Small intestine (tissue), 16 donors: ENCODE measurements at places on chromosomes 5 and 9. TPM values are rescaled to one million over a fixed set of nuclear protein-coding genes. Genes with fewer than 3 reads are reported as not detected.

Gene STK32A
- polyA plus RNA-seq = 0.92 TPM

Gene NFIB
- 7.8 TPM for polyA plus RNA-seq

Gene EIF4E1B
- polyA plus RNA-seq = not detected

Gene IGIP
- polyA plus RNA-seq = 4.6 TPM

Gene PCDHGA5
- not detected for polyA plus RNA-seq

Gene SOHLH1
- not detected for polyA plus RNA-seq

Gene ACTBL2
- polyA plus RNA-seq = not detected

DNA sequence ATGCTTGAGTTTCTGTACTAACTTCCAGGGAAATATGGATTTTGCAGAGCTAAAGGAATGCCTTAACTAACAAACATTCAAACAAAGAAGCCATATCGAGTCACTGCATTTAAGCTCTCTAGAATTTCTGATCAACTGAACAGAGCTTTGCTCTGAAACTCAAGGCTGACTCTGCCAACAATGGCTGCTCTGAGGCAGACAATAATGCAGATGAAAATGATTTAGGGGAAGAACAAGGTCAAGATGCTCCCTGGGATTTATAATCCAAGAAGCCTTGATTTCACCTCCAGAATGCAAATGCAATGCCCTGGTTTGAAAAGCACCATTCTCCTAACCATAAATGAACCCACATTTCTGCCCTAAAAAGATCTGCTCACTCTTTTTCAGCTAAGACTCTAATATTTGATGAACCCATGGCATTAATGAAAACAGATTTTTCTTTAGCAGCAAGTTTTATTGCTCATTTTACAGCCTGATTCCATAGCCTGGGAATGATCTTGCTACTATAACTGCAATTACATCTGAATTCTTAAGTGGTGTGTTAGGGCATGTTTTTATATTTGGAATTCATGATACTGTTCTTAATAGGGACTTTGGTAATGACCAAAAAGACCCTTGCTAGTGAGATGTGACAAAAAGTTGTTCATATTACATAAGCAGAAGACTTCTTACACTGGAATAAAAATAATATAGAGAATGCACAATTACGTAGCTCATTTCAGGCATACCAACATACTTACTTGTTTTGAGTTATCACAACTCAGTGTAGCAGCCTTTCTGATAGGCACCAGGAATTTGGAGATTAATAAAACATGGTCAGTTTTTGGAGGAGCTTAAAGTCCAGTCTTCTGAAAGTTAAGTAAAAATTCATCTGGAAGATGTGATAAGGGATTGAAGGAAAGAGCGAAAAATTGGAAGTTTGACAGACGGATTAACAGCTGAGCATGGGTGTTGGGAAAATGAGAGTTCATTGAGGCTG, 169.4 kb downstream of the TRPM3 start:
- DNase-seq = no peak
- H3K27ac ChIP-seq = no peak overlapping the region
- H3K27me3 ChIP-seq = no peaks in the 10 kb centered on the region
- H3K4me3 ChIP-seq = no peak overlapping the region
- H3K36me3 ChIP-seq = no peaks in the 10 kb centered on the region

- H3K36me3 ChIP-seq = no peaks in the 10 kb centered on the region
- DNase-seq = no peak
- no peak overlapping the region for H3K27ac ChIP-seq
Measured at GRCh38 chr5:79962575-79963222, 28.4 kb downstream of the MTX3 start.

GRCh38 chr9:116550696-116551436, 136.2 kb upstream of the TRIM32 start:
- peaks cover 2% of the 10 kb centered on the region for H3K4me1 ChIP-seq
- no peak overlapping the region for H3K4me3 ChIP-seq
- no peak for DNase-seq
- no peaks in the 10 kb centered on the region for H3K27me3 ChIP-seq
- no peaks in the 10 kb centered on the region for H3K36me3 ChIP-seq

DNA sequence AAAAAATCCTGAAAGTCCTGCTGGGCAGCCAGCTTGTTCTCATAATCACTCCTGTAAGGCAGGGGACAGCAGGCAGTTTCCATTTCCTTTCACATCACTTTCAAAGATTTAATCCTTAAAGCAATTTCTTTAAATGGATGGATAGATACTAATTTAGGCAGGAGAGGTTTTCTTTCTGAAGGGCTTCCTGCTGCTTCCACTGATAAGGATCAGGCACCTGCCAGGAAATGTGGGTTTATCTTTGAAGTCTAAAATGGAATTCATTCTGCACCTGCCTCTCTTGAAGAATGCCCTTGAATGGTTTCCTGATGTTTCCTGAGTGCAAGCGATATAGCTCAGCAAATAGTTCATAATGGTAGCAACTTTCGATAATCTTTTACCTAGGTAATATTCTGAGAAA, 64.5 kb downstream of the STARD4 start:
- H3K27me3 ChIP-seq = no peaks in the 10 kb centered on the region
- H3K36me3 ChIP-seq = no peaks in the 10 kb centered on the region
- no peak overlapping the region for H3K27ac ChIP-seq

DNA sequence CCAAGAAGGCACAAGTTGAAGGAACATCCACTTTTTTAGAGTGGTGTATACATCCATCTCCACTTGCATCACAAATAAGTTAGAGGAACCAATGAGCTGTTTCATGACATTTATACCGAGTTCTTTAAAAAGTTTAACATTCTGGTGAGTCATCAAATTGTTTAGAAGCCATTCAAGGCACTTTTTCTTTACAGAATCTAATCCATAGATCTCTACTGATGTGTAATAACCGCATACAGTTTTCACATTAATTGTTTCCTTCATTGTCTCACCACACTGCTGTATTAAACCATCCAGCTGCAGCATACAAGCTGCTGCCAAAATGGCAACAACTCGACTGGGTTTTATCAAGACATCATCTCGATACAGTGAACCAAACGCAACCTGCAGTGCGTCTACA, 744 bp downstream of the GMCL2 start:
- H3K36me3 ChIP-seq = no peaks in the 10 kb centered on the region
- H3K4me3 ChIP-seq = no peak overlapping the region
- H3K4me1 ChIP-seq = no peaks in the 10 kb centered on the region
- no peak overlapping the region for H3K27ac ChIP-seq
- no peak for DNase-seq
- no peaks in the 10 kb centered on the region for H3K27me3 ChIP-seq

DNA sequence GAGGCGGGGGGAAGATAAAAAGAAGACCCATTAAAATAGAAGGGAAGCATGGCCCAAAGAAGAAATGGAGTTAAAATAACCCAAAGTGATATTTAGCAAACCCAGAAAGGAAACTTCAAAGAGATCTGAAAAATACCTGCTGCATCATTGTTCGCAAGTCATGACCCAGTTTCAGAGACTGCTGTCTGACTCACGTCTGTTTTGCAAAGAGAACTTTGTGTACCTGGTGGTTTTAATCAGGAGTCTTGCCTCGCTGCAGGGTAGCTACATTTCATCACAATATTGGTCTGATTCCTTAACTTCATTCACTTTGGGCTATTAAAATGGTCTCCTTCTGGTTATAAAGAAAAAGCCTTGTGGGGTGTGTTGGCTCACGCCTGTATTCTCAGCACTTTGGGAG, 461.1 kb upstream of the DAP start:
- no peaks in the 10 kb centered on the region for H3K27me3 ChIP-seq
- no peaks in the 10 kb centered on the region for H3K36me3 ChIP-seq
- no peak for DNase-seq
- H3K4me3 ChIP-seq = no peak overlapping the region
- no peaks in the 10 kb centered on the region for H3K4me1 ChIP-seq
- H3K27ac ChIP-seq = no peak overlapping the region

DNA sequence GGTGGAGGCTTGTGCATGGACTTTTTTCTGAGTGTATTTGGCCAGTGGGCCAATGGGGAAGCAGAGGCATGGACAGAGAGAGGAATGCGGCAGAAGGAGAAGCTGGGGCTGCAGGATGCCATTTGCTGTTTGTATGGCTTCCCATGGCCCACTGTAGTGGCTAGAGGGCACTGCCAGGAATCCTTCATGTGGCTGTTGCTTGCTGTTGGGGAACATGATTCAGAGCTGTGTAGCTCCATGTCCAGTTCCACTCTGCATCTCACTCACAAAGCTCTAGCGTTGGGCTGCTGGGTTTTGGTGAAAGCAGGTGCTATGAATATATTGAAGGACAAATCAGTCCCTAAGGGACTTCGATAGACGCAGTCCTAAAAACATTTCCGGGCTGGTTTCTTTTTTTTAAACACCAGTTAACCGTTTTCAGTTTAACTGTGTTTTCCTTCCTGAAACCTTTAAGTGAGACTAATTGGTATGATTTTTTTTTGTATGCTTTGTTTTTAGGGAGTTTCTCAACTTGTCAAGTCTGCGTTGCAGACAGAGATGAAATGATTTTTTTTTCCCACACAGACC, 51.3 kb downstream of the SLC22A5 start:
- no peaks in the 10 kb centered on the region for H3K36me3 ChIP-seq
- no peaks in the 10 kb centered on the region for H3K27me3 ChIP-seq
- H3K4me3 ChIP-seq = no peak overlapping the region
- H3K4me1 ChIP-seq = peaks cover 57% of the 10 kb centered on the region

- H3K36me3 ChIP-seq = no peaks in the 10 kb centered on the region
- peaks cover 3% of the 10 kb centered on the region for H3K27me3 ChIP-seq
- no peak for DNase-seq
- no peak overlapping the region for H3K4me3 ChIP-seq
Measured at GRCh38 chr9:126510564-126510963, 103.2 kb upstream of the LMX1B start.

- H3K4me1 ChIP-seq = no peaks in the 10 kb centered on the region
- H3K27ac ChIP-seq = peak overlapping the region; percentile 9
- DNase-seq = no peak
- no peaks in the 10 kb centered on the region for H3K36me3 ChIP-seq
- no peak overlapping the region for H3K4me3 ChIP-seq
Measured at GRCh38 chr5:113264046-113264445, 170.7 kb downstream of the TSSK1B start.

- DNase-seq = no peak
- H3K4me1 ChIP-seq = peaks cover 28% of the 10 kb centered on the region
- H3K27ac ChIP-seq = no peak overlapping the region
Measured at GRCh38 chr9:90830977-90831376, 29.4 kb downstream of the SYK start.

- no peaks in the 10 kb centered on the region for H3K4me1 ChIP-seq
- no peak overlapping the region for H3K27ac ChIP-seq
- DNase-seq = no peak
- peaks cover 16% of the 10 kb centered on the region for H3K27me3 ChIP-seq
- no peaks in the 10 kb centered on the region for H3K36me3 ChIP-seq
Measured at GRCh38 chr5:173202266-173202875, 32.6 kb downstream of the NKX2-5 start.

GRCh38 chr5:154830596-154830995, 19.8 kb downstream of the FAXDC2 start:
- H3K27me3 ChIP-seq = no peaks in the 10 kb centered on the region
- H3K4me3 ChIP-seq = no peak overlapping the region
- DNase-seq = no peak
